ENCODE measurements at places on chromosomes 1 and 21.

GRCh38 chr1:178566187-178566586, 53.3 kb downstream of the TEX35 start:
- no peak for DNase-seq

- DNase-seq, result no peak
Measured at GRCh38 chr21:33238146-33238545, 8.4 kb downstream of the IFNAR2 start.

DNA sequence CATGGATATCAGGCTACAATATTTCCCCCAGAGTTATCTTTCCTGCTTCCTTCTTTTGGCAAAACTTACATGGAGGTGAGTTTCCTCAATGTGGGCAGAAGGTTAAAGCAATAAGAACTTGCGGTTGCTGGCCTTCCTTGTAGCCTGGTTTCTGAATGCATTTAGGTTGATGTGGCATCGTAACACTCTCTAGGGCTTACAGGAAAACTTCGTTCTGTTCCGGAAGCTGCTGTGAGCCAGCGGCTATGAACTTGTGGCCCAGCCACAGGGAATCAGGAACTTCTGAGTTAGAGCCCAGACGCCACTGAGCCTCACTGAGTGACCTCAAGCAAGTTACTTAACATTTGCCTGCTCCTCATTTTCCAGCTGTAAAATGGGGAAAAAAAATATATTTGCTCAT, 623.4 kb upstream of the ADAMTS5 start:
- no peak for DNase-seq

DNA sequence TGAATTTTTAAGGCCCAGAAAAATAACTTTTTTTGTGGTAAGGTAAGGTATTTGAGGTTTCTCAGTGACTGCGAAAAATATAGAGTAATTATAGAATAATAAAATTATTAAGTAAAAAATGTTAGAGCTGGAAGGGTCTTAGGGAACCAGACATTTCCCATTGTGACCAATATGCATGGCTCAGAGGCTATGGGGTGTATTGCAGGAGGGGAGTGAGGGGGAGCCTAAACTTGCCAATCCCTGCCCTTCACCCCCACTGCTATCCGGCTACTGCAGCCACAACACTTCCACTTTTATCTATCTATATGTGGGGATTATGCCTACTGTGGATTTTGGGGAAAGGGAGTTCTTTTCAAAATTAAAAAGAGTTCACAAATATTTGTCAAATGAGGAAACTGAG, 7.6 kb upstream of the GADD45A start:
- DNase-seq, result no peak

GRCh38 chr21:33168886-33169285, 60.9 kb upstream of the IFNAR2 start:
- DNase-seq, result no peak

DNA sequence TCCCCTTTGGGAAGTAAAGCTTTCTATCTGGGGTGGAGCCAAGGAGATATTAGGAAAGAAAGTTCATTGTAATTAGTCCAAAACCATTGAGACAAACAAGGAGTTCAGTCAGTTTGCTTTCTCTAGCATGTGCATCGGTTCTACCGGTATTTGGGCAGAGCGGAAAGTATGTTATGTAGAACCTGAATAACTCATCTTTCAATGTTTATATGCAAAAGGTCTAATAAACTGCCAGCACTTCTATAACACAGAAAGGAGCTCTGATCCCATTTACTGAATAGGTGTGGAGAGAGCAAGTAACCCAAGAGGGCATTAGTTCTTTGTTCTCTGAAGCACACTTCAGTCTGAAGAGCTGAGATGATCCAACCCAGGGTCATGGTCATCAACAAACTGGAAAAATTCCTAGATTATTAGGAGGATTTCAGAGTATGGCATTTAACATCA, 3.5 kb downstream of the TGFB2 start:
- DNase-seq, result no peak

DNA sequence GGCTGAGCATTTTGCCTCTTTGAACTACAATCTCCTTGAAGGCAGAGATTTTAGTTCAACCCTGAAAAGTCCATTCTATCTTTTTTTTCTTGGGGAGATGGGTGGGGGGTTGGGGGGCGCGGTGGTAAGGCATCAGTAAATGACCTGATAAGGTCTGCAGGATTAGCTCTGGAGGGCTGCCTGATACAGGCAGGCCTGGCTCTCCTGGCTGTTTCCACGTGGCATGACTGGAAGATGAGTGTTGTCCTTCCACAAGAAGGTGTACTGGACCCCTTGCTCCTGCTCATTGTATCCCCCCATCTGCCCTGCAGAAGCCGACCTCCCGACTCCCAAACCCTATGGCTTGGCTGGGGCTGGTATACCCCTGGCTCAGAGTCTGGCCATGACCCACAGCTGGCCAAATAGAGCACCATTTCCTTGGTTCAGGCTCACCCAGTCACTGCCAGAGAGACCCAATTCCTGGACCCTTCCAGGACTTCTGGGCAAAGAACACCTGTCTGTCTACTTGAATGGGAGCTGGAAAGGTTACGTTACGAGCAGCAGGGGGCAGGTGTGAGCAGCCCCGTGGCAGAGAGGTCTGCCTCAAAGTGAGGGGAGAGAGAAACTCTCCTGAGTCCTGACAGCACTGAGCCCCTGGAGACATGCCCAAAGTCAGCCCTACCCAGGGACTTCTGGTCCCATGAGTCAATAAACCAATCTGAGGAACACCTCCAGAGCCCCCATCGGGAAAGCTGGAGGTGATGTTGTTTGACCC, 17.0 kb downstream of the DHRS3 start:
- DNase-seq, result no peak

GRCh38 chr1:44808938-44809917, 905 bp downstream of the BTBD19 start:
- DNase-seq, result no peak

DNA sequence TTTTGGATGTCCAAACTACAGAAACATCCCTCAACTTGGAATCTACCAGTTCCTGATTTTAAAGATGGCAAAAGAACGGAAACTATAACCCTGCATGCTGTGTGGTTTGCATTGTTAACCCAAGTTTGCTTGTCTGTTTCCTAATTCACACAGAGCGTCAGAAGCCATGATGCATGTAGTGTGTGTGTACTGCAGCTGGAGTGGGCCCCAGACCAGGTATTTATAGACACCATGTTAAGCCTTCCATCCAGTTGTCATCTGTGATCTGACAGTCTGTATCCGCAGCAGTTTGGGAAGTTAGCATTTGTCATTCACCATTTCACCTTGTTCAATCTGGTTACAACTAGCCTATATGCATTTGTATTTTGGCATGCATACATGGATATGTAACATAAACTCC, 27.7 kb upstream of the PLEKHM2 start:
- DNase-seq, result no peak

GRCh38 chr1:101474039-101474665, 237.3 kb downstream of the S1PR1 start:
- peak; percentile 33 for DNase-seq

- DNase-seq, result no peak
Measured at GRCh38 chr1:93815366-93816110, 63.5 kb downstream of the DNTTIP2 start.

DNA sequence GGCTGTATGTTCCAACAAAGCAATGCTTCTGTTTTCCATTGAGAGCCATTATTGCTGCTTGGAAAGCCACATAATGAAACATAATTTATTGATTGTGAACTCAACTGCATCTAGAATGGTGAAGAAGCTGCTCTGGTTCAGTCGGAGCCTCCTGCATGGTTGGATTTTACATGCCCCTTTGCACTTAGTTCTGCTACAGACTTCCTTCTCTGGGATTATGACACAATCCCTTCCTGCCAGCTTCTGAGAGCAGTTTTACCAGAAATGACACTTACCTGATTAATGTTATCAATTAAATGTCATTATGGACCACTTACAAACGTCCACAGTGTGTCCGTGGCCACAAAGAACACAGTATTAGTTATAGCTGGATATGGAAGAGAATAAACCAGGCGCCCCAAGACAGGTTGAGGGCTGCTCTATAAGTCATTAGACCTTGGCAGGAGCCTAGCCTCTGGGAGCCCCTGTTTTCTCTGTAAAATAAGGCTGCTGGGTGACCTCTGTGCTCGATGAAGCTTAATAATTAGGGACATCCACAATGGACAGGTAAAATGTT, 7.0 kb upstream of the CD58 start:
- no peak for DNase-seq

DNA sequence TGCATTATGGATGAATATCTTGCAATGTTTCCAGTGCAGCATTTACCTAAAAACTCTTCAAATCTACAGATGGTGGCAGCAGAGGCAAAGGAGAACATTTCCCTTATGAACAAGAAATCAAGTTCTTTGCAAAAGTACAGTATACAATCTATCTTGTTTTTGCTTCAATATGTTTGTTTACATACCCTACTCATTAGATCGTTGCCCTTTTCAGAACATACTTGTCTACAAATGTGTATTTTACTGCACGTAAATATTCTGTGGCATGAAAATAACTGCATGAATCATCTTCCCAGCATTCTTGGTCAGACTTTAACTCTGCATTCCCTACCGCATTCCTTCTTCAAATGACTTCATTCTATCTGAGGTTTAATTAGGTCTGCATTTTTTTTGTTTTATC, 212.7 kb downstream of the ZP4 start:
- peak; percentile 13 for DNase-seq

DNA sequence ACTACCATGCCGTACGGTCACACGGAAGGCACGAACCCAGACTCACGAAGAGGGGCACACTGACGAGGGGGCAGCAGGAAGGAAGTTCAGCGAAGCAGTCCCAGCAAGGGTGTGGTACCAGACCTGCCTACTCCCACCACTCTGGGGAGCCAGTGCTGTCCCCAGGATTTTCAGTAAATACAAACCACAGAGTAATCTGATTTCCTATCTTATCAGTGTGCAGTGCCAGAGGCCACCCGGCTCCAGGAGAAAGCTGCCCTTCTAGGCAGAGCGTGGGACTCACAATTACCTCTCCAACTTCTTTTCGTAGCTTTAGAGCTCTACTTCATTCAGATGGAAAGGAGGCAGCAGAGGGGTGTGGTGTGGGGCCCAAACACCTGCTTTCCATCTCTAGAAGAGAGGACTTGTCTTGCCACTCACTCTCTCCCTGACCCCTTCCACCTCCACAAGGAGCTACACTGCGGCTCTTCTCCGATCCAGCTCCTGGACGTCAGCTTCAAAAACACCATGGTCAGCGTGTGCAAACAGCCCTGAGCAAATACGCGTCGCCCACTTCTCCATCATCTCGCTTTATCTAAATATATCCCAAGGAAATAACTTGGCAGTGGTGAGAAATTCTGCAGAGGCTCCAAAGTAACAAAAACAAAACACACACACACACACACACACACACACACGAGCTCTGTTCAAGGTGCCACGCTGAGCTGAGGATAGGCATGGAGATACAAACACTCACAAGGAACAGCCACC, 98.5 kb downstream of the MRPL37 start:
- DNase-seq, result no peak

- no peak for DNase-seq
Measured at GRCh38 chr1:89759036-89759435, 61.8 kb upstream of the LRRC8D start.

DNA sequence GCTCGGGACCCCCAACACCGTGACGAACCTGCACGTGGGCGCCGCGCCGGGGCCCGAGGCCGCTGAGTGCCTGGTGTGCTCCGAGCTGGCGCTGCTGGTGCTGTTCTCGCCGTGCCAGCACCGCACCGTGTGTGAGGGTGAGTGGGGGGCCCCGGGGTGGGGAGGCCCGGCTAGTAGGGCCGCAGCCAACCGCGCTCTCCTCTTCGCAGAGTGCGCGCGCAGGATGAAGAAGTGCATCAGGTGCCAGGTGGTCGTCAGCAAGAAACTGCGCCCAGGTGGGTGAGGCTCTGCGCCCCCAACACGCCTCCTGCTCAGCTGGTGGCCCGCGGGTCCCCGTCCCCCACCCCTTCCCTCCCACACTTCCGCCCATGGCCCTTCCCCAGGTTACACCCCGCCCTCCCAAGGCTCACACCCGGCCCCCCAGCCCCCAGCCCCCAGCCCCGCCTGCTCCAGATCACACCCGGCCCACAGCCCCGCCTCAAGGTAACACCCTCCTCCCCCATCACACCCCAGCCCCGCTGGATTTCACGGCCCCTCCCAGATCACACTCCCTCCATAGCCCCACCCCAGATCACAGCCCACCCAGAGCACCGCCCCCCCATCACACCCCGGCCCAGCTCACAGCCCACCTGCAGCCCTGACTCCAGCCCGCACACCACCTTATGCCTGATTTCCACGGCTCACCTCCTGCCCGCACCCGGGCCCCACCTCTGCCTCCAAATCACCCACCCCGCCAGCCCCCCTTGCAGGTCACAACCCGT, 2.4 kb upstream of the MMP23B start:
- no peak for DNase-seq

GRCh38 chr1:151325231-151325630, 2.0 kb downstream of the PI4KB start:
- no peak for DNase-seq

- DNase-seq, result no peak
Measured at GRCh38 chr1:176017722-176018121, 189.4 kb downstream of the COP1 start.

DNA sequence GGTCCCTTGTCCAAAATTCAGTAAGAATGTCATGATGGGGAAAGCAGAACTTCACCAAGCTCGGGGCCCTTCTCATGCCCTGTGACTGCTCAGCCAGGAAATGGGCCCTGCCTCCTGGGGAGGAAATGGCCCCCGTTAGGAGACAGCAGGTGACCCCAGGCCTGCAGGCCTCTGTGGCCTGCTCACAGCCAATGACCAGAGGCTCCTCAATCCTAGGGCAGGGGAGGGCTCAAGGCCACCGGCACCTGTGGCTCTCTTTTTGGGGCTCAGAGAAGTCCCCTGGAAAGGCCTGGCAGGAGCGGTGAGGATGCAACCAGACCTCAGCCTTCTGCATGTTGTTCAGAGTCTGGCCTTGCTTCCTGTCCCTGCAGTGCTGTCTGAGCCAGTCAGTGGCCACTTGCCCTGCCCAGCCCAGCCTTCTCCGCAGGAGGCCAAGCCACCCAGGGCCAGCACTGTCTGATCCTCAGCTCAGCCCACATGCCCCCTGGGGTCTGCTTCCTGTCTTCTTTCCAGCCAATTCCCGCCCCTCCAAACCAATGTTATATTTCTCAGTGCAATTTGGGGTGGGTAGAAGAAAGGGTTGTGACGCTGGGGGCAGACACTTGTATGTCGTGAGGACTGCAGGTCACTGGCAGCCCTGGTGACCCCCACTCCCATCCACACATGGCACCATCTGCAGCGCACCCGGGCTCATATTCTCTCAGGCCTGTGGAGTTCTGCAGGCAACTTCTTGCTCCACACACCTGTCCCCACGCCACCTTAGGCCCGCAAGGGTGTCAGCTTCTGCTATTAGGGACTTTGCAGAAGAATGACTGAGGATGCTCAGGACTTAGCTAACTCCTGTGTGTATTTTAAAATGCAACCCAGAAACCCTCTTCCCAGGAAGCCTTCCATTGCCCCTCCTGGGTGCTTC, 83.6 kb downstream of the ITPKB start:
- DNase-seq, result no peak
